HCEC 1CT (cell line): ENCODE measurements at places on chromosomes 5 and 9.

DNA sequence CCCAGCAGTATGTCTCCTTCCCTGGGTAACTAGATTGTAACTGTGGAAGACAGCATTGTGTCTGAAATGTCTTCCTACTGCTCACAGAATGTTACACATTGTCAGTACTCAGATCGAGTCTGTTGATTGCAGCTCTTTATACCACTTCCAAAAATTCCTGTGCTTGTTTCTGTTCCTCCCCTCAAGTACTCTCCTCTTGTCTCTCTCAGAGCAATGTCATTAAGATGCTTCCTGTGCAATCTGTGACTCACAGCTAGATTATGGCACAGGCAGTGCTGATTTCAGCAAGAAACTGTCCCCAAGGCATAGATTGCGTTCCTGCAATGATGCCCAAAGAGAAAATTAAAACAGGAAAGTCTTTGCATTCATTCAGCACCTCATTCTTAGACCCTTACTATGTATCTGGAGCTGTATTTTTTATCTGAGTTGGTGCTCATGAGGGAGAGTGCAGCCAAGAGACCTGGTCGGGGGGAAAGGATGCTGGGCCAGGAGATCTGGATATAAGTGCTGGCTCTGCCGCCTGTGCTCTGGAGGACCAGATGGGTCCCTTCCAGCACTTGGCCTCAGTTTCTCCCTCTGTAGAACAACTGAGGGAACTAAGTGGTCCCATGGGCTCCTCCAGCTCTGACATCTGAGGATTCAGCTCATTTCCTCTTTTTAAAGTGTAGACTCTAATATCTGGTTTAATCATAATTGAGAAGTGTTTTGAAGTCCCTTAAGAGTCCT lies 40.8 kb upstream of the GNPDA1 start:
- DNase-seq, result peak; percentile 40

- no peak for DNase-seq
These were observed 20.8 kb downstream of the AMBP start for GRCh38 chr9:114057161-114057885.

DNA sequence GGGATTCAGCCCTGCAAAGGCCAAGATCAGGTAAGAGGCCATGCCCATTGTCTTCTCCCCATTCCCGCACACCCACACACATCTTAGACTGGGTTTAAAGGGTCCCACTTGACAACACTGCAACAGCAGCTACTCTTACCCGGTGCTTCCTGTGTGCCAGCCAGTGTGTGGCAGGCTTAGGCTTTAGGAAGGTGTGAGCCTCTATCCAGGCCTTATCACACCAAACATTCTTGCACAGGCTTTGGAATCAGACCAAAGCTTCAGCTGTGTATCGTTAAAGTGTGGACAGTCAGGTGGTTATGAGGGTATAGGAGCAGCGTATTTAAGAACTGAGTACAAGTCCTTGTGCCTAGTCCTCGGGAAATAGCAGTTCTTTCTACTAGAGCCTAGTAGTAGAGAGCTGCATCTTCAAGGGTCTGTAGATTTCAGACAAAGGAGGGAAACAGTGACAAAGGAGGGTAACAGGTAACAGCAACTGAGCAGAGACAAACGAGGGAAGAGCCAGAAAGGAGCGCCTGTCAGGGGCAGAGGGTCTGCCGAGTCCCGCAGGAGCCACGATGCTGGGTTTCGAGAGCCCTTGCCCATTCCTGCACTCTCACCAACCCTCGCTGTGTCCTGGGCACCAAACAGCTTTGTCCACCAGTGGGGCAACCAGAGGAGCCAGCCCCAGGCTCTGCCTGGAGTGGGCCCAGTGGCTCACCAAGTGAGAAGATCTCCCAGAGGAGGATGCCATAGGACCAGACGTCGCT lies 30.9 kb downstream of the CSF1R start:
- DNase-seq, result no peak

DNA sequence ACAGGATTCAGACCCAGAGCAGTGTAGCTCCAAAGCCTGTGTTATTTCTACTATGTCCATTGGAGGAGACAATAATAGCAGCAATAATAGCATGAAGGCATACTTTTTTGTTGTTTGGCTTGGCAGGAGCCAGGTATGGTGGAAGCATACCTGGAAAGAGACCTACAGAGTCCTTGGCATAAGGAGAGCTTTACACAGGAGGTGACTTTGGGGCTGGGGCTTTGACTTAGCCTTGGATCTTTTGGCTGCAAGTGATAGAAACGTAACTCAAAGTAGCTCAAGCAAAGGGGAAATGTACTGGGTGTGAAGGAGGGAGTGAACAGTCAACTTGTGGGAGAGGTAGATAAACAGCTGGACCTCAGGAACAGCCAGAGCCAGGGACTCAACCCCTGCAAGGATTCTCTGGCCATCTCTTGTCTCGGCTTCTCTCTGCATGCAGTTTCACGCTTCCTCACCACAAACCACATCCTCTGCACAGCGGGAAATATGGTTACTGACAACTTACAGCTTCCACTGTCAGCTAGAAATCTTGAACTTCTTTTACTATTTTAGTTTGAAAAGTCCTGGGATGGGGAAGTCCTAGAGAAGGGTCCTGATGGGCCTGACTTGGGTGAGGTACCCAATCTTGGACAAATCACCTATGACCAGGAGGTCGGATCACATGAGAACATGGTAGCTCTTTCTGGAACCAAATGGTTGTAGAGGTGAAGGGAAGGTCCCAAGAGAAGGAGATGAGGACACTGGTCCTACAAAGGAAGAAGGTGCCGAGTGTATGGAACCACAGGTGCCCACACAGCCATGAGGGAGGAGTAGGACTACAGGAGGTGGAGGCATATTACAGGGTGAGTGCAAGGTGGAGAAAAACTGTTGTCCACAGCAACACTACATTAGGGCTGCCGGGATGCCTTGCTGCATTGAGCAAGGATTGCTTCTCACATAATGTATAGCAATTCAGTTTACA lies 47.0 kb upstream of the TGFBR1 start:
- peak; percentile 67 for DNase-seq

GRCh38 chr5:118486647-118487225 lies 501.6 kb downstream of the DTWD2 start:
- DNase-seq, result no peak

DNA sequence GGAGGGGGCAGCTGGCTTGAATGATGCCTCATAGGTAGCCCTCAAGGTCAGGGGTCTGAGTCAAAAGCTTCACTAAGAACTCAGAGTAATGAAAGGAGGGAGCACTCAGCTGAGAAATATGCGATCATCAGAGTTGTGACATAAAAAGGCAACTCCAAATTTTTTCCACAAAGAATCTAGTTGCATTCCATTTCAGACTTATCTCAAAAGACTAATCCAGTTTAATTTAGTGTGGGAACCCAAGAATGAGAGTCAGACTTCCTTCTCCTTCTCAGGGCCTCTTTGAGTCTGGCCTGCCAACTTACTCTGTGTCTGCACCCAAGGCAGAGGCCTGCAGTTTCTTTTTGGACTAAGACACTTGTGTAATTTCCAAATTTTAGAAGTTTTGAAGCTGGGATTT lies 34.7 kb downstream of the GABRP start:
- no peak for DNase-seq

DNA sequence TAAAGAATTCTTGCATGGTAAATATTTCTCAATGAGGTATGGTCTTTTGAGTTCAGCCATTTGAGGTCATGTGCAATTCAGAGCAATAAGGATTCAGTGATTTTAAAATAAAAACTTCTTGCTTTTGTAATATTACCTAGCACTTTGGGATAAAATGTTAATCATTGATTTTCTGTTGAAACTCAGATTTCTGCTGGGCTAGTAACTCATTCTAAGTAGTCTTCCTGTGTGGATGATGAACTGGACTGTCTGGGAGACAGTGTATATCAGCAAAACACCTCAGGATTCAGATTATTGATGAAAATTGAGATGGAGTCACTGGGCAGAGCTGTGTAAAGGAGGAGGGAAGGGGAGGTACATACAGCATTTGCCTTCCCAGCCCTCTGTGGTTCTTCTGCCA lies 10.8 kb upstream of the PSAT1 start:
- DNase-seq, result no peak

DNA sequence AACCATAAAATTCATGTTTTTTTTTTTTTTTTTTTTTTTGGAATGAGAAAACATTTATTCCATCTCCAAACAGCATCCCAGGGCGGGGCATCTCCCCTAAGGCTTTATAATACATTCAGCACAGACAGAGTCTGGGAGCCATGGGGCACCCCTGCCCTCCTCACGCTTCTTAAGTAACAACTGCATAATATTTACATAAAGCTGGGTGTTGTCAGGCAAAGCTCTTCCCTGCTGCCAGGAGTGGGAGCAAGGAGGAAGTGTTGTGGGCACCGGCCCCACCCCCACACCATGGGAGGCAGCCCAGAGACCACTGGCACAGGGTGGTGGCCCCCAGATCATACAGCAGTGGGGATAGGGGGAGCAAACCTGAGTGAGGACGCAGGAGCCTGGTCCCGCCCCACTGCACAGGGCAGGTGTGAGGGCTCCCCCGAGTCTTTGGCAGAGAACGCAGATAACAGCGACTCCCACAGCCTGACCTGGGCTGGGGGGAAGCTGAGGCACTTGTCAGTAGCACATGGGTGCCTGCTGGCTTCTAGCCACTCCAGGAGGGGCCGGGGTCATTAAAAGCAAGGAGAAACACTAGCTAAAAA lies 86.1 kb upstream of the CEP78 start:
- DNase-seq, result no peak

DNA sequence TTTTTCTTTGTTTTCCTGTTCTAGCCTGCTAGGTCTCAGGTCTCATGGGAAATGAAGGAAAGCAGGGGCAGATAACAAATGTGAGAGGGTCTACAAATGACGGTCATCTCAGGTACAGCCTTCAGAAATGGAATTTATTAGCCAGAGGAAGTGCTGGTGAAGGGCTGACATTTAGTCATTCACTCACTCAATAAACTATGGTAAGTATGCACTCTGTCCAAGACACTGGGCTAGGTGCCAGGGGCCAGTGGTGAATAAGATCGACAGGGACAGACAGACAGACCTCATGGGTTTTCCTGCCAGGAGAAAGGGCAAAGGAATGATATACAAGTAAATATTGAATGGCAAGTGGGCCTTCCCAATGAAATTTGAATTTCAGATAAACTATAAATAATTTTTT lies 6.3 kb downstream of the PDE6A start:
- DNase-seq, result peak; percentile 71

DNA sequence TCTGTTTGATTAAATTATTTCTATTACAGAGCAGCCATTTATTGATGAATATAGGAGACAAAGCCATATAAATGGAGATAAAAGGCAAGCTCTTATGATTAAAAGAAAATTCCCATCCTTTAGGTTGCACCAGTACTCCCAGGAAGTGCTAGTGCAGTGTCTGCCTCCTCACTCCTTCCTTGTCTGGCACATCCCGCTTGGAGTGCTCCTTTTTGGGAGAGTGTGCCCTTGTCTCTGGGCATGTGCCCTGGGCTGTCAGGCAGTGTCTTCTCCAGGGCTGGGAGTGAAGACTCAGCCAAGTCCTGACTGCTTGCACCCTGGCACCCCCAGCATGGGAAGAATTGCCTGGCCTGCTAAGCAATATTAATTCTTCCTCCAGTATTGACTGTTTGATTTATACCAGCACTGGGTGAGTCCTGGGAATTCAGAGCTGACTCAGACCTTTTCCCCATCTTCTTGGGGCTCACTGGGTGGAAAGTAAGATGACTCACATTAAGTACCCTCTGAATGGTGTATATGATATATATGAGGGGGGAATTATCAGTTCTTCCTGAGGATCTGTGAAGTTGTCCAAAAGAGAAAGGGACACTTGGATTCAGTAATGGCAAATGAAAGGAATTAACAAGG lies 62.1 kb downstream of the ZSWIM6 start:
- peak; percentile 39 for DNase-seq

DNA sequence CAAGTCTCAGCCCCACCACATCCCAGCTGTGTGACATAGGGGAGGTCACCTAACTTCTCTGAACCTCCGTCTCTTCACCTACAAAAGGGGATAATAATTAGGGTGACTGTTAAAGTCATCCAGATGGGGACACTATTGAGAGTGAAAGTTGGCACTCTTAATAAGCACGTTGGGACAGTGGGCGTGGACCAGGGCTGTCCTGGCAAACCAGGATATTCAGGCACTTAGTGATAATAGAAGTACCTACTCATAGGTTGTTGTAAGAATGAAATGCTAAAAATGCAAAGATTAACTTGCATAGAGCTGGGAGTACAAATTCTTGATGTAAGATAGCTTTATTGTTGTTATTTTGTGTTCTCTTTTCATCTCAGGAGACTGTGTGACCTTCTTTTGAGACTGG lies 177.9 kb downstream of the MELK start:
- DNase-seq, result no peak

GRCh38 chr5:42487077-42487476 lies 63.8 kb downstream of the GHR start:
- DNase-seq, result no peak

- no peak for DNase-seq
These were observed 9.6 kb downstream of the DAB2 start for GRCh38 chr5:39415201-39415600.

- DNase-seq, result no peak
These were observed 419.8 kb downstream of the DMRT2 start for GRCh38 chr9:1469996-1470395.

DNA sequence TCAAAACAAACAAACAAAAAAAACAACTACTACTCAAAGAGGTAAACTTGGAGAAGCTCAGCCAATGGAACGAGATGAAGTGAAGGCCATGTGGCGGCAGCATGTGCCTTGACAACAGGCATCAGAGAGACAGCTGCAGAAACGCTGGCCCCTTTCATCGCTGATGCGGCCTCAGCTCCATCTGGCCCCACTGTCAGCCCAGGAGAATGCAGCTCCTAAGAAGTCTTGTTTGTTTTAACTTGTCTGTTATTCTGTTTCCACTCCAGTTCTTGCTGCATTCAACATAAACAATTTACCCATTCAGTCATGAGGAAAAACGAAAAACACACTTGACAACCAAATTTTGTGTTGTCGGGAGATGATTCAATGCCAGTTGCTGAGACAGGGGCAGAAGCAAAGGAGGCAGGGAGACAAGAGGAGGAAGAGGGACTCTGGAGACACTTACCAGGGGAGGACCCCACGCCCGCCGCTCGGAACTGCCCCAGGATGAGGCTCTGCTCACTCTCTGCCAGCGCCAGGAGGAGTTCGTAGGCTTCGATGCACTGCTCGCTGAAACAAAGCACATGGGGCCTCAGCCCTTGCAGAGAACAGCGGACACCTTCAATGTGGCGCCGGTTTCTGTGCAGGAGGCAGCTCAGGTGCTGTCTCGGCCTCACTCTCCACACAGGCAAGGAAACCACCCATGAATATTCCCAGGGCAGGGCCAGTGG lies 91.2 kb downstream of the DCP2 start:
- DNase-seq, result no peak

DNA sequence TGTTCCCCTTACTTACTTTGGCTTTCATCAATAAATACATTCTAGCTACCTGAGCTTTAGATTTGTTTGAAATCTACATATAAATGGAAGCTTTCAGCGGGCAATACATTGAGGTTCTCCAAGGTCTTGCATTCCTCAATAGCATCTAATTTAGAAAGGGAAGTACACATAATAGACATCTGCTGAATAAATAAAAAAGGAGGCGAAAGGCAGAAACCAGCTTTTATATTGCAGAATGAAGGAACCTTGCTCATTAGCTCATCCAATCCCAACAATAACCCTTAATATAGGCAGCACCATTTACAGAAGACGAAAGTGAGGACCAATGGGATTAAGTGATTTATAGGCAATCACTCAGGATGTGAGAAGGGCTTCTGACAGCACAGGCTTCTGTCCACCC lies 147.5 kb downstream of the MPDZ start:
- no peak for DNase-seq
